ENCODE measurements at places on chromosomes 7 and 10.

DNA sequence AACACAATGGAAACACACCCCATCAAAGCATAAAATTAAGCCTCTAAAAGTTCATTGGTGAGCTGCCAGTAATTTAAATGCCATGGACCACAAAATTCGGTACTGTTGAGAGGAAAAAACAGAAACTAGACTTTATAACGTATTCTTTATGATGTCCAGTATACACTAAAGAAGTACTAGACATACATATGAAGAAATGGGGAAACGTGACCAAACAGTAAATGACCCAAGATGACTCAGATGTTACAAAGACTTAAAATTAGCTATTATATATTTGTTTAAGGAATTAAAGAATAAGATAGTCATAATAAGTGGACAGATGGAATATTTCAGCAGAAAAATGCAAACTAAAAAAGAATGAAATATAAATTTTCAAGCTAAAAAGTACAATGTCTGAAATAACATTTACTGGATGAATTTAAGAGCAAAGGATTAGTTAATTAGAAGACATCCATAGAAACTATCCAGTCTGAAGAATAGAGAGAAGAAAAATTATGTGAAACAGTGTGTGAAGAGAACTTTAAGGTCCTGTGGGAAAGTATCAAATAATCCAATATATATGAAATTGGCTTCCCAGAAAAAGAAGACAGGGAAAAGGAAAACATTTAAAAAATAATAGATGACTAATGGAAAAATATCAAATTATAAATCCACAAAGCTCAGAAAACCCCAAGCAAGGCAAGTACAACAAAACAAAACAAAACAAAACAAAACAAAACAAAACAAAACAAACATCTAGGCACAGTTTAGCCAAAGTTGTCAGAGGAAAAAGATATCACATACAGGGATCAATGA lies 69.4 kb downstream of the SAMD9 start:
- DNase-seq, result no peak

DNA sequence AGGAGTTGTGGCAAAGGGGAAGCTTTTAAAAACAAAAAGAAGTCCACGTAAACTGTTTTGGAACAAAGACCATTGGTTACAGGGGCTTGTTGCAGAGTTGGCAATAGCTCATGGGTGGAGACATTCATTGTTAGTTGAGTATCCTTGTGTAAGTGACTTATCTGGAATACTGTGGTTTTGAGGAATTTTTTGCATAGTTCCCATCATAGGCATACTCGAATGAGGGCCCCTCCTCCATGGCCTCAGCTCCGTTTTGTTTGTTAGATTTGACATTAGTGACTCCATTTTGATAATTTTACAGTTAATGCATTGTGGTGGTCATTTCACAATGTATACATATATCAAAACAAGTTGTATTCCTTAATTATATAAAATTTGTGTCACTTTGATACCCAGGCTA lies 12.8 kb upstream of the SMKR1 start:
- DNase-seq, result no peak

GRCh38 chr7:20438694-20439376 lies 108.1 kb downstream of the ITGB8 start:
- DNase-seq, result no peak

DNA sequence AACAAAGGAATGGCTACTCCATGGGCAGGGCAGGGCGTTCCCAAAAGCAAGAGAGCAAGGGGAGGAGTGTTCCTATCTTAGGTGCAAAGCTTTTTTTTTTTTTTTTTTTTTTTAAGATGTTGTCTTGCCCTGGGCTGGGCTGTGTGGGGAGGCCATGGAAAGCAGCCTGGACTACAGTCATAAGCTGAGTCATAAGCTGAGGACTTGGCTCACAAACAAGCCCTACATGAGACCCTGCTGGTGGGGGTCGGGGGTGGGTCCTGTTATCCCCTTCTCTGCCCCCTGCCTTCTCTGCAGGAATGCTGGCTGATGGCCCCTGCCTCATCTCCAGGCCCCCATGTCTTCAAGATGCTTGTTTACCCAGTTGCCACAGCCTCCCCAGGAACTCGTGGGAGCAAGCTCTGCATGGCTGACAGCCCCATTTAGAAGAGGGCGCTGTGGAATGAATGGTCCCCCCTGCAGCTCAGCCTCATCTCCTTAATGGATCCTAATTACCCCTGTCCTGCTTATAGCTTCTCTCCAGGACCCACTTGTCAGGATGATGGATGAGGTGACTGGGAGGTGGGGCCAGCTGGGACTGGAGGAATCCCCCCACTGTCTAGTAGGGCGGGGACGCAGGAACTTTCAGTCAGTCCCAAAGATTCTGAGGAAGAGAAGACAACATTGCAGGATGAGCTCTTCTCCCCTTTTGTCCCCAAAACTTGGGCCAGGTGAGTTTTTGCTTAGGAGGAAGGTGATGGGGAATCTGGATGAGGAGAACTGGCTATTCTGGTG lies 340.8 kb upstream of the PODXL start:
- no peak for DNase-seq

DNA sequence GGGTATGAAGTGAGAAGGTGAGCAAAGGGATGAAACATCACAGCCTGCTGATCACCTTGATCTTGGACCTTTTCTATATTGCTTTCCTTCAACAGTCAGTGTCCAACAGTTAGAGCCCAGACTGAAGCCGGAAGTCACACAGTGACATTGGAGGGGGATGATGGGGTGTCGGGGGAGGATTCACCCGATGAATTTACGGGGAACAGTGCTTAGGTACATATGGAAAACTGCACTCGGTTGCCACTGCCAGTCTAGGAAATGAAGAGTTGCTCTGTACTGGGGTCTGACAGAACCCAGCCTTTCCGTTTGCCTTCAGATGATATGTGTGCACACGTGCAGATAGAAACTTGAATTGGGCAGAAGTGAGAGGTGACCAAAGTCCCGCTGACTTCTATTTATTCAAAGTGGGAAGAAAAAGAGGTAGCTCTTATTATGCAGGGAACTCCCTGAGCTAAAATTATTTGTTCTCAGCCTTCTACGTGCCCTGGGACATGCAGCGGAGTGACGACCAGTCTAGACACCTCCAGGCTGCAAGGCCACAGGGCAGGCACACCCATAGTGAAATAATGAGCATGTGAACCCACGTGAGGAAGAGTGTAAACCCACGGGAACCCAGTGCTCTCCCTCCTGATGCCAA lies 107.2 kb upstream of the INHBA start:
- DNase-seq, result no peak

All from left lobe of liver (tissue), 2 donors.